Osteoblast (primary cell): ENCODE measurements at places on chromosomes 3 and 15.
A peak's percentile ranks its signal among the peaks of the same experiment; 100 is the strongest.

GRCh38 chr15:61479613-61480012 lies 250.5 kb upstream of the RORA start:
- no peak for DNase-seq

DNA sequence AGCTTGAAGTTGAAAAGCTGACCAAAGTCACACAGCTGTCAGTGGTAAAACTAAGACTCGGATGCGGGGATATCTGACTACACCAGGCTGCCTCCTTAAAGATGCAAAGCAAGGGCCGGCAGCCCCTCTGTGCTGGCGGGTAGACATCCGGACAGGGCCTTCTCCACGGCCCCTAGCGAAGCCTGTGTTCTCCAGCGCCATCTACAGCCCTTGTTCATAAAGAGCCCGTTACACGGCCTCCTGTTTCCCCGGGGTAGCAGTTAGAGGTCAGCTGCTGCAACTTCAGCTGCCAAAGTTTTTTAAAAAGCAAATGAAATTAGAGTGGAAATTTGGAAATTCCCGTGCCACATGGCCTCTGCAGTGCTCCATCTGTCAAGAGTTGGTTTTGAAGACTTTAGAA lies 383.0 kb downstream of the TBL1XR1 start:
- DNase-seq: peak; percentile 73

DNA sequence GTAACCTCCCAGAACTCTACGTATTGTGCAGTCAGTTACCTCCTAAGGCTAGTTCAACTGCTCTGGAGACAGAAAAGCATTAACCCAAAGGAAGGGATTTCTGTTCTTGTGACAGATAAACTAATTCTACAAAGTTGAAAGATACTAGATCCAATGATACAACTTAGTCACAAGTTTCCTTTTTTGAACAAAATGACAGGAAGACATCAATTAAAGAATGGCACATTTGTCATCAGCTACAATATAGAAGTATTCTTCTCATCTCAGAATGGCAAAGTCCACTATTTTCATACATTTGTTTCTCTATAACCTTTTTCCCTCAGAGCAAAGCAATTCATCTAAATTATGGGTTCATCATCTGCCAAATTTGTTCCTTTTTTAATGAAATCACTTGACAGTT lies 43.7 kb downstream of the ISL2 start:
- DNase-seq: no peak

GRCh38 chr15:88736204-88736603 lies 67.0 kb upstream of the ACAN start:
- no peak for DNase-seq

DNA sequence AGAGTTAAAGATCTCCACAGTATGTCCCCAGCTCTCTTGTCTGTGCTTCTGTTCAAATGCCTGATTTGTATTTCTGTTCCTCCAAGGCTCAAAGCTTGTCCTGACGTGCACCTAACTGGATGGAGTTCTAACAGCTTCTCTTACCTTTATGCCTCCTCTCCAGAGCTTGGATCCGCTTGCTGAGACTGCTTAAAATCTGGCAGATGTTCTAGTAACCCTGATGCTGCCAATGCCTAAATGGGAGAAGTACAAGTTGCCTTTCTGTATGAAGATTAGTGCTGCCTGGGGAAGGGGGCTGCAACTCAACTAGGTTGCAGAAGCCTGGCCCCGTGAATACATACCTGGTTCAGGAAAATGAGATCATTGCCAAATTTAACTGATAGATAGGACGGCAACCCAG lies 354.5 kb upstream of the KCNMB2 start:
- no peak for DNase-seq

DNA sequence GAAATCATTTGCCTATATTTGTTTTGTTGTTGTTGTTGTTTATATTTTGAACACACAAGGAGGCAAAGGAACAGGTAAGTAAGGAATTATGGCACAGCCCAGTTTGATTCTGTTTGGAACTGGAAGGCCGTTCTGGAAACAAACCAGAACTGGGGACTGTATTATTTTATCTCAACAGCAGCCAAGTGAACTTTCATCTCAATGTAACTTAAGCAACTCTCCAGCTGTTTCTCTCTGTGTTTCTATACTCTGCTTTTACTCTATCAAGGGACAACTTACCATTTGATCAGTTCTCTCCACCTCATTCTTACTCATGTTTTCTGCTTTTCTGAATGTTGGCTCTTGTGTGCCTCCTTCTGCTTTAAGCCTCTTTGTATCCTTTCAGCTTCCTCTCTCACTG lies 16.0 kb upstream of the WDR49 start:
- DNase-seq: no peak

- DNase-seq: peak; percentile 64
Observed at GRCh38 chr3:66253790-66254620, 33.2 kb downstream of the SLC25A26 start.

DNA sequence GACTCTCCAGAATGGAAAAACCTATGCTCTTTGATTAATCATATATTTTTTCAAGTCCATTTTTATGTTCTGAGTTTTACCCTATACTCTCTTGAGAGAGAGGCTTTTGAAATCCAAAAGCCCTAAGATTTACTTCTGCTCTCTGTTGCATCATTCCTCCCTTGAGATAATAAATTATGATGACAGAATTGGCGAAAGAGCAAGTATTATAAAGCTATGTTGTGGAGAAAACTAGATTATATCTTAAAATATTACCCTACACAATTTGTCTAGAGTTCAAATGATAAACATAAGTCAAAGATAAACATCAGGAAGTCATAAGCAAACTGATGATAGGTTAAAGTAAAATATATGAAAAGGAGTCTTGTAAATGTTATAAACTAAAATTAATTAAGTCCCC lies 293.4 kb upstream of the MME start:
- DNase-seq: no peak

DNA sequence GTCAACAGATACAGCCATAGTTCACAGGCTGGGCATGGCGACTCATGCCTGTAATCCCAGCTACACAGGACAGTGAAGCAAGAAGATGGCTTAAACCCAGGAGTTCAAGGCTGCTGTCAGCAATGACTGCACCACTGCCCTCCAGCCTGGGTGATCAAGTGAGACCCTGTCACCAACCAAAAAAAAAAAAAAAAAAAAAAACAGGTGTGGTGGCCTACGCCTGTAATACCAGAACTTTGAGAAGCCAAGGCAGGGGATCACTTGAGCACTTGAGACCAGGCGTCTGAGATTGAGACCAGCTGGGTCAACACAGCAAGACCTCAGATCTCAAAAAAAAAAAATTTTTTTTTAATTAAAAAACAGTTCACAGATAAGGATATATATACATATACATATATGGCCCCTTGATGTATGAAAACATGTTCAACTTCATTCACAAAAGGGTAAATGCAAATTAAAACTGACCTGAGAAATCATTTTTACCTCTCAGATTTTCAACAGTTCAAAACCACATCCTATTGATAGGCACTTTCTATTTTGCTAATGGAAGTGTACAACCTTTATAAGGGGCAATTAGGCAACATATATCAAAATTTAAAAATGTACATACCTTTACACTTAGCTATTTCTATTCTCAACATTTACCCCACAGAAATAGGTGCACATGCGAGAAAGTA lies 51.1 kb downstream of the OSBPL10 start:
- DNase-seq: no peak

- no peak for DNase-seq
Observed at GRCh38 chr3:104933972-104934371, 432.7 kb upstream of the ALCAM start.

DNA sequence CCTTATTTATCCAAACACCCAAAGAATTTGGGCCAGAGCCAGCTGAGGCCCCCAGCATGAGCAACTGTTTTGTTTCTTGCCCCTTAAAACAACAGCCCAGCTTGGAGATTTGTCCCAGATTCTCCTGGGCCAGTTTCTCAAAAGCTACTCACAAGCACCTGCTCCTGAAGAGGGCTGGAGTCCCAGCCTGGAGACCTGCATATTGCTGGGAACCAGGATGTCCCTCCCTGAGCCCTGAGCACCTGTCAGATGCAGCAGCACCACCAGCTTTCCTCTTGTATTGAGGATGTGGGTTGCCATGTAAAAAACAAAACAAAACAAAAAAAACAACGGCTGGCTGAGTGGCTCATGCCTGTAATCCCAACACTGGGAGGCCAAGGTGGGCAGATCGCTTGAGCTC lies 7.0 kb upstream of the RFT1 start:
- DNase-seq: no peak

DNA sequence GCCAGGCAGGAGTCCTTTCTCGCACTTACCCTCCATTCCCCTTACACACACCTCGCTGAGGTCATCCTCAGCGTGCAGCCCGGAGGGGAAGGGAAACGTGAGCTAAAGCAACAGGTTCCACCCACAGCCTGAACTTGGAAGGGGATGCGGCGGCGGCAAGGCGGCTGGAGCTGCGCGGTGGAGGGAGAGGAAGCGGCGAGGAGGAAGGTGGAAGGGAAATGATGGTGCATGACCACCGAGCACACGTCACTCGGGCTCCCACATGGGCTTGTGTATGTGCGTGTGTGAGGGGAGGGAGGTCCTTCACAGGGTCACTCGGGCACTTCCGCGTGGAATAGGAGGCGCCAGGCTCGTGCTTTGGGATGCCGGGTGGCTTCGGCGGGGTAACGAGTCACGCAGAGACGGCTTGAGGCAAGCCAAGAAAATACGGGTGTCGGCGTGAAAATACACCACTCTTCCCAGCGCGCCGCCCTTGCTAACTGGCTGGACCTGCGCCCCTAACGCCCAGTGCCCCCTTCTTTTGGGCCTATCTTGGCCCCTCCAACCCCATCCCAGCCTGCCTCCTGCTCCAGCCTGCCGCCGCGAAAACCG lies 225.5 kb upstream of the IL12A start:
- DNase-seq: peak; percentile 93

DNA sequence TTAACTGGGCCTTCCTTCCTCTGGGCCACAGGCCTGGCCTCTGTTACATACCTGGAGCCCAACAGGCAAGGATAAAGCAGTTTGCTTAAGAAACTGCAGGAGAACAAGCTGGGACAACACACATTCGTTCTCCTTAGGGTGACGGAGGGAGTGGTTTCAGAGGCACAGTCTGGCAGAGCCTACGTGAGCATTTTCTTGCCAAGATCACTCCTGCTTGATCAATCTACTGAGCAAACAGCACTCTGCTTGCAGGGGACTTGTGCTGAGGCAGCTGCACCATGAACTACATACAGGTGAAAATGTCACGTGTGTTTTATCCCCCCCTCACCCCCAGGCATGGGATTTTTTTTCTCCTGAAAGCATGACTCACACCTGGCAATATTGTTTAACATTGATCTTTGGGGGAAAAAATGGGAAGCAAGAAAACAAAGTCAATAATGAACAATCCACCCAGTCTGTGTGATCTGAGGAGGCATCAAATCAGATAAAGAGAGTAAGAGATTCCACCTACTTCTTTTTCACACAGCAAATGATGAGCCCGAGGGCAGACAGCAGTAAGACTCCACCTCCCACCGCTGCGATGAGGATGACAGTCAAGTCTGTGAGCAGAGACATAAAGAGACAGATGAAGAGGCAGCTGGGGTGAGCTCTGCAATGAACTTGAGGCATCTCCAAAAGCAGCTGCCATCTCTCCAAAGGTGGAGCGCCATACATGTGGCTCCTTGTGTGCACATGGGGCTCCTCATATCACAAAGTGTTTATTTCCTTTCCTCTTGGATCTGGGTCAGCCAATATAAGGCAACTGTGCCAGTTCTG lies 57.4 kb downstream of the CDCP1 start:
- no peak for DNase-seq

- no peak for DNase-seq
Observed at GRCh38 chr15:89863918-89864317, 29.9 kb downstream of the AP3S2 start.

DNA sequence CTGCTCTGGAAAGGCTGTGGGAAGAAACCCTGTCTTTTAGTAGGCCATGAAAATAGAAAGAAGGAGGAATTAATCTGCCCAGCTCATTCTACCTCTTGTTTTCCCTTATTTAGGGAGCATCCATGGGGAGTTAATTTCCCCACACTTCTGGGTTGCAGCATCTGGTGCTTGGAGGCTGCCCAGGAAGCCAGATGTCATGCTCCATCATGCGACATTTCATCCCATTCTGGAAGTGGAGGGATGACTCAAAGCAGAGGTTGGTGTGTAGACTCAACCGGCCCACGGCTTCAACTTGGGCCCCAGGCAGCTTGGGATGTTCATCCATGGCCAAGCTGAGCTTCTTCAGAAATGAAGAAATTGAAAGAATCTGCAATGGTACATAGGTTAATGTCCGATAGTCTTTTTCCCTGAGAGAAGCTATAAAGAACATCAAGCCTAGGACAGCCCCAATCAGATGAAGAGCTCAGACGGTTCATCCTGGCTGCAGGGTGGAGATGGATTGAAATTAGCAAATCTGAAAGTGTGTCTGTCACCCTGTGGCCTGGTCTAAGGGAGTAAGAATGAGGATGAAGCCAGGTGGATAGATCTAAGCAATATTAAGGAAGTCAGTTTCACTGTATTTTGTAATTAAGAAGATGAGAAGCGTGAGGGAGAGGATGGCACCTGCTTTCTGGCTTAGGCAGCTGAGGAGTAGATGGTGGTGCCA lies 24.5 kb upstream of the PROK2 start:
- no peak for DNase-seq

GRCh38 chr15:44064706-44065105 lies 130.4 kb downstream of the FRMD5 start:
- DNase-seq: no peak

DNA sequence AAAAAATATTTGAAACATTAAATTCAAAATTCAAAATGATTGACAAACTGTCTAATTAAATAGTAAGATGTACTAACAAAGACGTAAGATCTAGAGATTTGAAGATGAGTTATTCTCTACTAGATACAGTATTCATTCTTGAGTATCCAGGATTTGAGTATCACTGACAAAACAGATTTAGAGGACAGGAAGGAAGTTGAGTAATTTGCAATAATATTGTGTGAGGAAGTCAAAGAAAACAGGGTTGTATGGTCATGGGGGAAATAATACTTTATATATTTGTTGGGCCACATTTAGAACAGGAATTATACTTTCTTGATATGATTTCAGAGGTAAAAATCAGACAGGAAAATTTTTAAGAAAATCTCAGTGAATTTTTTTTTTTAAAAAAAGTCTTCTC lies 393.1 kb upstream of the CDIN1 start:
- no peak for DNase-seq

DNA sequence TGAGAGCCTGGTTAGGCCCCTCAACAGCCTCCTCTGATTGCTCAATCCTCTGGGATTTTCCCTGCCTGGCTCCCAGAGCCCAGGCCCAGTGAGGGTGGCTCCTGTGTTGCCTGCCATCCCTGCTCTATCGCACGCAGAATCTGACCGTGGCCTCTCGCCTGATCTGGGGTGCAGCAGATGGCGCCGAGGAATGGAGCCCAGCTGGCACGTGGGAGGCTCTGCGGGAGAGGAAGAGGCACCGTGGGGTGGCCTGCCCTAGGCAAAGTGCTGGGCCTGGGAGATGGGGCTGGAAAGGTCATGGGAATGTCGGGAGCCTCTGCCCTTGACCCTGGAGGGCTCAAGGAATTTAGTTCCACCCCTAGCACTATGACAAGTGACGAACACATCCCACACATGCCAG lies 10.3 kb downstream of the SV2B start:
- no peak for DNase-seq
